ENCODE measurements at places on chromosomes 5 and 9.
A peak's percentile ranks its signal among the peaks of the same experiment; 100 is the strongest.

- no peak for DNase-seq
Measured at GRCh38 chr5:147339313-147339712, 104.5 kb downstream of the STK32A start.

GRCh38 chr9:13729955-13730354, 450.5 kb upstream of the MPDZ start:
- no peak for DNase-seq

GRCh38 chr9:89036891-89037290, 45.6 kb downstream of the S1PR3 start:
- peak; percentile 86 for DNase-seq

DNA sequence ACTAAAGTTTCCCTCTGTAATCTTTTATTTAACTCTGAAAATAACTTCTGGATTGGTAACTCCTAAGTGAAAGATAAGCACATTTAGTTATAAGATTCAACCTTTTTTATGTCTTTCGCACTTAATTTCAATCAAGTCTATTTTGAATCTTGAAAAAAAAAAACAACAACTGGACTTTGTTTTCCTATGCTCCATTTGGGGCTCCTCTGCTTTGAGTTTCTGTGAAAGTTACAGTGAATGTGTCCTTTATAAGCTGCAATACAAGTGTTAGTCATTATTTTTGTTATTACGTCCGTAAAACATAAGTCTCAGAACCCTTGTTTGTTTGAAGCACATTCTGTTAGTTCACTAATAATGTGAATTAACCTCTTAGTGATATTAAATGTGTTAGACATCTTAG, 276.8 kb downstream of the ADAMTS6 start:
- no peak for DNase-seq

DNA sequence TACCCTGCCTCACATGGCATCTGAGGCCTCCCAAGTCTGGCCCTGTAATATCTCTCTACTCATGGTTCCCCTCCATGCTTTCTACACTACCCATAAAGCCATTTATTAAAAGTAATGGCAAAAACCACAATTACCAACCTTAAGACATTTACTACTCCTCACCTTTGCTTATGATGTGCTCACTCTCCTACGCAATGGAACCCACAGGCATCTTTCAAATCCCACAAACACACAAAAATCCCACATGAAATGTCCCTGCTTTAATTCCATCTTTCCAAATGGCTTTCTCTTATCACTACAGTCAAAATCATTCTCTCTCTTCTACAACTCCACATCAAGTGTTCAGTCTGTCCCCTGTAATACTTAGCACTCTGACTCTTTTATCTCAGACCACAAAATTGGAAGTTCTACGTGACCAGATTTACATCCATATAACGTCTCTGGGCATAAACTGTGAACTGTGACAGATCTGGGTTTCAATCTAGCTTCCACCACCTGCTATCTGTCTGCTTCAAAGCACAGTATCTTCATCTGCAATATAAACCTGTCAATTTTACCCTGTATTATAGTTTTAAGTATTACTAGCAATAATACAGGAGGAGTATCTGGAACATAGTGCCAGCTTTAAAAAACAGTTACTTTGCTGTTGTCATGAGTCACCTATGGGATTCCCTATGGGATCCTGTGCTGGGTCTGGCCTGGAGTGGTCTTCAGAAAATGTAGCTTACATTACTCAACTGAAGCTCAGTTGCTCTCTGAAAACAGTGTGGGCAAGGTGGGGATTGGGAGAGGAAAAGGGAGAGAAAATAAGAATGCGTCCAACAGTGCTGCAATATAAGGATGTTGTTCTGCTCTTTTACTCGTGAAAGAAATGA, 137.1 kb upstream of the TRIM32 start:
- no peak for DNase-seq

DNA sequence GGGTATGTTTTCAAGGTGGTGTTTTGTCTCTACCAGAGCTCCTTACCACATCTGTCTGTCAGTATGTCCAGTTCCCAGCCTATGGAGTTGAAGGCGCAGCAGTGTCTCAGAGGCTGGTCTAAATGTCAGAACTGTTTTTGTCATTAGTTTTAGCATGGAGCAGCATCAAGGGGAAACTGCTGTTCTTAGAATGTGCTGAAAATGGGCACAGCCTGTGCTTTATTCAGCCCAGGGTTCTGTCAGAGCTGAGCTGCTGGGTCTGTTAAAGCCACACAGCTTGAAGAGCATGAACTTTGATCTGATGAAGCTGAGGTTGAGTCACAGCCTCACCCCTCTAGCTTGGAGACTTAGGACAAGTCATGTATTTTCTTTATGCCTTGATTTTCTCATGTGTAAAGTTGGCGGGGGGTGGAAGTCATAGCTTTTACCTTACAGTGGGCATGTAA, 71.9 kb downstream of the RALGPS1 start:
- DNase-seq, result peak; percentile 20

GRCh38 chr5:88607492-88607891, 275.5 kb downstream of the MEF2C start:
- DNase-seq, result no peak

DNA sequence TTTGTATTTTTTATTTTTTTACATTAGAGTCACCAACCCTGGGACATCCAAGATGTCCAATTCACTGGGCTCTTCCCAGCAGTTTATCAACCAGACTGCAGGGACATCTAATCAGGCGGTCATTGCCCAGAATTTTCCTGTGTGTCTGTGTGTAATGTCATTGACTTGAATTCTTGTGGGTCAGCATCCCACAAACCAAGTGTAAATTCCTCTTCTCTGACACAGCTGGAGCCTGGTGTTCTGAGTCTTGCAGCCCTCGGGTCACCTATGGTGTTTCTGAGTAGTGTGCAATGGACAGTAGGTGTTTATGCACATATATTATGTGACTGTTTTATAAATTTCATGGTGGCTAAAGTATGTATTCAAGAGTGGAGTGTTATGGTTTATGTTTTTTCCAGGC, 815.7 kb downstream of the SEMA5A start:
- no peak for DNase-seq

- DNase-seq, result no peak
Measured at GRCh38 chr9:136856541-136857141, 4.5 kb downstream of the MAMDC4 start.

DNA sequence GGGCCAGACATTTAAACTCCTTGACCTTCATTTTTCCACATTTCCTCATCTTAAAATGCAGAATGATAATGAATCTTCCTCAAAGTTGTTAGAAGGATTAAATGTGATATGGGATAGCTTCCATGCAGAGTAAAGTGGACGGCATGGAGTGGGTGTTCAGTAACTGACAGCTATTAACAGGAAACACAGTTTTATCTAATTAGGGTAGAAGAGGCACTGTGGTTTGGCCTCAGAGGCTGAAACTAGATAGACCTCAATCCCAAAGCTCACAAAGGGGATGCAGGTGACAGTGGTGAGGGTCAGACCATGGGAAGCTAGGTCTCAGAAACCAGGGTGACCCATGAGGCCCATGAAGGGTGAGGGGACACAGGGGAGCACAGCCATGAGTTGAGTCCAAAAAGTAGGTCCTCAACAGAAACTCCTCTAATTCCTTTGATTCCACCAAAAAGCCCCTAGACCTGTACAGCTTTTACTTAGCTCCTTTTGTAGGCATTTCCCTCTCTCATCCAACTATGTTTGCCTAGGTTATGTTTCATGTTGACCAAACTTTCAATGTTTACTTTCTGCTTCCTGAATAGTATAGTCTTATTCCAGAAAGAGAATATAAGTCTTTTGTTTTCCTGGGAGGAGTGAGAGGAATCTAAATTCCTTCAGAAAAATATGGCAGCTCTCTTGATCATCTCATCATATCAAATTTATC, 27.9 kb upstream of the GLDC start:
- no peak for DNase-seq

Data from suppressor macrophage (primary cell).